ENCODE measurements at places on chromosomes 2 and 18.

GRCh38 chr18:77271576-77272481, 22.2 kb downstream of the GALR1 start:
- DNase-seq, result no peak

- DNase-seq, result no peak
These were observed 59.4 kb upstream of the HAAO start for GRCh38 chr2:42851740-42852250.

DNA sequence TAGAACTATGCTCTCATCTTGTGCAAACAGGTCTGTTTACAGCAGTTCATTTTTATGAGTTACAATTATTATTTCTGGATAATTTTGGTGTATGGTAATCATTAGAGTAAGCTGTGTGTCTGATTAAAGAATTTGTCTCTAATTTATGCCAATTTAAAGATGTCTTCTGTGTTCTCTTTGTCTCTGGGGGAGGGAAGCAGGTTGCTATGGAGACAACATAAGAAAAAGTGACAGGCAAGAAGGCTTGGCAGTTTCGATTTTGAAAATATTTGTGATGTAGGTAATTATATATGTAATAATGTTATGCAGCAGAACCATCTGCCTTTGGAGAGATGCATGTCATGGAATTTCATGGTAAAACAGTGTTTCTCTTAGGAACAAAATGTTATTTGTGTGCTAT, 78.2 kb downstream of the SH3RF3 start:
- DNase-seq, result no peak

DNA sequence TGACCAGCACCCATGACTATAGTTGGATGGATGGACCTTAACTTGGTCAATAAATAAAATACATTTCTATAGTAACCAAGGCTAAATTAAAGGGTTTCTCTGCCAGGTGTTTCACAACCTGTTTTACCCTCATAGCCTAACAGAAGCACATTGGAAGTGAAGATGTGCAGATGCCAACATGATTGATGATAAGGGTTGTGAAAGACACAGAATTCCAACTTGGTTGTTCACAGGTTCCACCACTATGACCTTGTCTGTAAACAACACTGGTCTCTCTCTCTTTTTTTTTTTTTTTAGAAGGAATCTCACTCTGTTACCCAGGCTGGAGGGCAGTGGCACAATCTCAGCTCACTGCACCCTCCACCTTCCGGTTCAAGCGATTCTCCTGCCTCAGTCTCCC, 37.5 kb upstream of the PTH2R start:
- no peak for DNase-seq

GRCh38 chr2:17754773-17755425, 961 bp downstream of the GEN1 start:
- peak; percentile 41 for DNase-seq

- no peak for DNase-seq
These were observed 147.0 kb upstream of the PELI1 start for GRCh38 chr2:64291181-64291580.

DNA sequence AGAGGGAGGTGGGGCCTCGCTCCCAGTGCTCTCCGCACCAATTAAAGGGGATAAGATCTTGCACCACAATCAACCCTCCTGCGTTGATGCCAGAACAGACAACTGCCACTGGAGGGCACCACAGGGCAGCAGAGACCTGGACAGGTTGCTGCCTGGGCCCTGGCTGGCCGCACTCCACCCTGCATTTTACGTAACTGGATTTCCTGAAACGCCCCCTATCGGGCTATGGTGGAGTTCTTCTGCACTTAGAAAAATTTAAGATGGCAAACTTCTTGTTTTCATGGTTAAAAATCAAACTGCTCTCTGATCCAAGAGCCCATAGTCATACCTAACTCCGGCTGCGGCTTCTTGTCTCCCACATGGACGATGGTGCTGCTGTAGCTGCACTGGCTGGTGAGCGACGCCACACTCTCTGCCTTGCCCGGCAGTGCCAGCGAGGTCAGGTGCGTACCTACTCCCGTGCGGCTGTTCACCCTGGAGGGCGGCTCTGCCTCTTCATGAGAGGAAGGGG, 16.8 kb upstream of the HES6 start:
- DNase-seq, result peak; percentile 74

DNA sequence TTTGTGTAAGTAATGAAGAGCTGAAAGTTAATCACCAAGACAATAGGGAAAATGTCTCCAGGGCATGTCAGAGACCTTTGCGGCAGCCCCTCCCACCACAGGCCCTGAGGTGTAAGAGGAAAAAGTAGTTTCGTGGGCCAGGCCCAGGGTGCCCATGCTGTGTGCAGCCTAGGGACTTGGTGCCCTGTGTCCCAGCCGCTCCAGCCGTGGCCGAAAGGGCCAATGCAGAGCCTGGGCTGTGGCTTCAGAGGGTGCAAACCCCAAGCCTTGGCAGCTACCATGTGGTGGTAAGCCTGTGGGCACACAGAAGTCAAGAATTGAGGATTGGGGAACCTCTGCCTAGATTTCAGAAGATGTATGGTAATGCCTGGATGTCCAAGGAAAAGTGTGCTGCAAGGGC, 52.5 kb downstream of the CENPO start:
- no peak for DNase-seq

DNA sequence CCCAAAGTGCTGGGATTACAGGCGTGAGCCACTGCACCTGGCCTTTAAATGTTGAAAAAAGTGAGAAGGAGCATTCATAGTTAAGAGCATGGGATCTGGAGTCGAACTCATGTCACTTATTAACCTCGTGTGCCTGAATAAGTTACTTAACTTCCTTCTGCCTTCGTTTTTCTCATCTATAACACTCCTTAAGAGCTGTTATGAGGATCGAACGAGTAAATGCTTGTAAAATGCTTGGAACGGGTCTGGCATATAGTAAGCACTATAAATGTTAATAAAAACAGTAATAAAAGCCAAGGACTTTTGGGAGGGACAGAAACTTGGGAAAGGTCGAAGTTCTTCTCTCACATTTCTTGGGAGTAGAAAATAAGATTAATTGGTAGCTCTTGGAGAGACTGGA, 40.8 kb downstream of the RAB10 start:
- DNase-seq, result no peak

DNA sequence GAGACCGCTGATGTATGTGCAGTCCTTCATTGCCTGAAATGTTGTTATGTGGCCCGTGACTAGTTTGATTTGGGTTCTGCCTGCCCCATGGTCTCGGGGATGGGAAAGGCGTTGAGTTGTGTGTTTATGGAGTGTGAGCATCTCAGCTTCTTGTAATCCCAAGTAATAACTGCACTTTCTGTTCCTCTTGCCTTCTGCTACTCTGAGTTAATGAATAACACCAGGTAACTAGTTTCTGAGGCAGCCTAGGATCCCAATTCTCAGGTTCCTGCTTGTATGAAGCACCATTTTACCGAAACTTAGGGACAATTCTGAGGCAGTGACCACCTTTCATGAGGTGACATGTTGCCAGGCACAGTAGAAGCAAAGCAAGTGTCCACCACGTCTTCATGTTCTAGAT, 170.0 kb downstream of the ALK start:
- DNase-seq, result no peak

All from lung (tissue), 17 donors.